ENCODE measurements at places on chromosomes 1 and 21.
A peak's percentile ranks its signal among the peaks of the same experiment; 100 is the strongest.

GRCh38 chr1:191002768-191003167, 525.1 kb upstream of the BRINP3 start:
- no peak for DNase-seq

- no peak for DNase-seq
Observed at GRCh38 chr21:19540287-19540686, 1136.7 kb upstream of the TMPRSS15 start.

DNA sequence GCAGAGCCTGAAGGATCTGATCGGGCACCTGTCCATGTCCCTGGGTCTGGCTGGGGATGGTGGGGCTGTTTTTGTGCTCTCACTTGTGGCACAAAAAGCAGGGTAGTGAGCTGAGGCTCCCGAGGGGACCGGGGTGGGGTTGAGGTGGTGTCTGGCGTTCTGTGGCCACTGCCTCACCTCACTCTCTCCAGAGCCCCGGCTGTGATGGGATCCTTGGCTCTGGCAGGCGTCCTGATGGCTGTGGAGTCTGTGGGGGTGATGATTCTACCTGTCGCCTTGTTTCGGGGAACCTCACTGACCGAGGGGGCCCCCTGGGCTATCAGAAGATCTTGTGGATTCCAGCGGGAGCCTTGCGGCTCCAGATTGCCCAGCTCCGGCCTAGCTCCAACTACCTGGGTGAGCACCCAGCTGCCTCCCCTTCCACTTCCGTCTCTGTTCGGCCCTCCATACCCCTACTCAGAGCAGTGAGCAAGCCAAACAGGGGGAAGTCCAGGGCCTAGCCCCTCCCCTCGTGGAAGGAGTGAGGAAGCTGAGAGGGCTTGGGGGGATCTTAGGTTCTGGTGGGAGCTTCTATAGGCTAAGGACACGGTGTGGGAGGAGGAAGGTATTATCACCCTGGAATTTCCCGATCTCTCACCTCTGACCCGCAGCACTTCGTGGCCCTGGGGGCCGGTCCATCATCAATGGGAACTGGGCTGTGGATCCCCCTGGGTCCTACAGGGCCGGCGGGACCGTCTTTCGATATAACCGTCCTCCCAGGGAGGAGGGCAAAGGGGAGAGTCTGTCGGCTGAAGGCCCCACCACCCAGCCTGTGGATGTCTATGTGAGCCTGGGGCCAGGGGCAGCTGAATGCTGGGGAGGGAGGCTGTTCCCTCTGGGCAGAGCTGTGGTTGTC, 7.0 kb downstream of the ADAMTSL4 start:
- DNase-seq = no peak

DNA sequence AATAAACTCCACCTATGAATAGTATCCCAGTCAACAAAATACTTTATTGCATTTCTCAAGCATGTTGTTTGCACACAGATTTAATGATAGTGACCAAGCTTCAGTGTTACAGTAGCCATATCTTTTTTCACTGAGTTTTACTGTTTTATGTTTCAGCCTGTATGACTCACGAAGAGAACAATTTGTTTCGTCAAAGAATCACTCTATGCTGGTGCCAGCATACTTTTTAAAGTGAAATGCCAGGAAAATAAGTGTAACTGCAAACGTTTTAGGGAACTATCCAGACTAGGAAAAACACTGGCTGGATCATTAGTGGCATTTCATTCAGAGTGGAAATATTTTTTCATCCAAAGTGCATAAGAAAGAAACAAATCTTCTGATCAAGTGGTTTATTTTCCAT, 210.8 kb downstream of the COL11A1 start:
- DNase-seq = no peak

GRCh38 chr1:16905868-16906702, 10.3 kb downstream of the RNU1-2 start:
- DNase-seq = no peak

DNA sequence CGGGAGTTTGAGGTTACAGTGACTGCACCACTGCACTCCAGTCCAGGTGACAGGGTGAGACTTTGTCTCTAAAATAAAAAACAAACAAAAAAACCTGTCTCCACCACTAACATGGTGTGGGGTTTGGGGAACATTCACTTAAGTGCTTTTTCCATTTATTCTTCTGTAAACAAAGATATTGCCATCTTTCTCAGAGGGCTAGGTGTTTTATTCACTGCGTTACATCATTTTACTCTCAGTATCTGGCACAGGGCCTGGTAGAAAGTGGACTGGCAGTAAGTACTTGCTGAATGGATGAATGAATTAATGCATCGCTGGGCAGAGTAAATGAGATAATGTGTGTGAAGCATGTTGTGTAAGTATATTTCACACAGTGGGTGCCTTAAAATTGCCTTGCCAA, 20.1 kb downstream of the KIAA0040 start:
- DNase-seq = no peak

- DNase-seq = no peak
Observed at GRCh38 chr1:1917304-1917976, 1.6 kb downstream of the TMEM52 start.

DNA sequence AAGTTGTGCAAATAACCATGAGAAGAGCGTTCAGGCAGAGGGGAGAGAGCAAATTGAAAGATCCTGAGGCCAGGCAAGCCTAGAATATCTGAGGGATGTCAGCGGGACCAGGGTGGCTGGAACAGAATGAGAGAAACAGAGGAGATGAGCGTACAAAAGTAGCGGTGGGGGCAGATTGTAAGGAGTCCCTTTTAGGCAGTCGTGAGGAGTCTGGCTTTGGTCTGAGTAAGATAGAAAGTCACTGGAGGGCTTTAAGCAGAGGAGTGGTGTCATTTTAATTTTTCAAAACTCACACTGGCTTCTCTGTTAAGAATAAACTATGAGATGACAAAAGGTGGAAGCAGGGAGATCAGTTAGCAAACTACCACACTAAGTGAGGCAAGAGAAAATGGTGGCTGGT, 24.2 kb downstream of the ATP5PF start:
- DNase-seq = no peak

GRCh38 chr1:47662068-47662467, 224.2 kb downstream of the FOXD2 start:
- peak; percentile 6 for DNase-seq

- DNase-seq = no peak
Observed at GRCh38 chr21:34992736-34993398, 56.2 kb downstream of the RUNX1 start.

DNA sequence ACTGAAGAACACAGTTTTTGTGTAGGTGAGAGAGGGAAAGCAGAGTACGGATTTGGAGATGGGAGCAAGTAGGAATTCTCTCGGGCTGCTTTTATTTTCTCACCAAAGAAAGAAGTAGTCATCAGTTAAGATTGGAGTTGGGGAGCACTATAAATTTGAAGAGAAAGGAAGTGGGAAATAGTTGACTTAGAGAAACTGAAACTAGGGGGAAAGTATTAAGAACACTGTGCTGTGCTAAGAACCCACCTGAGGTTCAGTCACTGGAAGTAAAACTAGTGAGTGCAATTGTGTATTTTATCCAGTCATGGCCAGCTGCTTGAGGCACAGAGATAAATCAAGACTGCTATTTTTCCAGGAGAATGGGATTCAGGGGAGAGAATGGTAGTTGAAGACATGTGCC, 37.4 kb downstream of the CLCC1 start:
- no peak for DNase-seq

- peak; percentile 27 for DNase-seq
Observed at GRCh38 chr1:29474274-29475244, 238.2 kb downstream of the PTPRU start.

GRCh38 chr1:212930986-212931678, 19.2 kb upstream of the VASH2 start:
- no peak for DNase-seq

DNA sequence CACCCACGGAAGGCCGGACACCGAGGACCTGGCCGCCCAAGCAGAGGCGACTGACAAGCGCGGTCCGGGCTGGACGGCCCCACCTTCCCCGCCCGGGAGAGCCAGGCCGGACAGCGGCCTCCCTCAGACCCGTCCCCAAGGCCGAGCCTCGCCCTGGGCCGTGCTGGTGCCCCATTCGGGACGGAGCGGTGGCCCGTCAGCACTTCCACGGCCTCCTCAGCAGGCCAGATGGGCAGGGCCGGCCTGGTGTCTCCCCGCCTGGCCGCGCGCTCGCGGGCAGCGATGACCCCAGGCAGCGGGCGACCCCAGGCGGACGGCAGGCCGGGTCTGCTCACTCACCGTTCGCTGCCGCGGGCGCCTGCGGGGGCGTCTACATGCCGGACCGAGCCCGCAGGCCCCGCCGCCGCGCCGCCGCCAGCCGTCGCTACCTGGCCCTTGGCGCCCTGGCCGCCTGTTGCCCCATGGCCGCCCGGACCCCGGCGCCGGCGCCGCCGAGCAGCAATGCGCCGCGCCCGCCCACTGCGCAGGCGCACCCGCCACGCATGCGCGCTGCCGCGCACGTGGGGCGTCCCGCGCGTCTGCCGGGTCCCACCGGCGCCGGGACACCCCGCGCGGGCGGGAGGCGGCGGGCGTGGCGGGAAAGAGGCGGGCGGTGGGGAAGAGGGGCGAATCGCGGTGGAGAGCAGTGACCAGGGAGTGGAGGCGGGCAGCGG, at the start of gene NADK:
Gene NADK, minus strand, starts transcription at position 521 of the 713 bp plus-strand sequence. CDS start 13,064 bp downstream, outside the sequence.
- DNase-seq = no peak

DNA sequence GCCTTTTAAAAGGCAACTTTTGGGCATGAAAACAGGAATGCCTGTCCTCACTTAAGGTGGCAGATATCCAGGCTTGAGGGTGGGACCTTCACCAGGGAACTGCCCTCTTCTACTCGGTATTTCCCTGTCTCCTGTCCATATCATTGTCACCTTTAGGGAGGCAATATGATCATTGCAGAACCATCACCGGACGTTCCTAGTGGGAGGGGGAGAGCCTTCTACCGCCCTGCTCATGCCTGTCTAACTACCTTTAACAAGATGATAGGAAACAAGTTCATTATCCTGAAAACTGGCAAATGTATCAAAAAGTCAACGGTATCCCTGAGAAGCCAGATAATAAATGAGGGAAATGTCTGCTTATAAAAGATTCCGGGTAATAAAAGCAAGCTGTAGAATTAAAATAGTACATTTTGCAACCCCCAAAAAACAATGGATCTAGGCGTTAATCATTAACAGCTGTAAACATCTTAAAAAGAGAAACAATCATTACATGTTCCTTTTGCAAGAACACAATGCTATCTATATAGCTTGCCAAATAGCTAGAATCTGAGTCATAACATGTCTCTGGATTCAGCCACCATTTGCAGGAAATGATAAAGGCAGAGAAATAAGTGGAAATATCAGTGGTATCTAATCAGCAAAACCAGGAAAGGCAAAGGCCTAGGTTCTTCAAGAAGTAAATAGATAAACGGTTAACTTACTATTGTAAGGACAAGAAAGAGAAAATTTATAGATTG, 852.9 kb upstream of the ADGRL4 start:
- no peak for DNase-seq

DNA sequence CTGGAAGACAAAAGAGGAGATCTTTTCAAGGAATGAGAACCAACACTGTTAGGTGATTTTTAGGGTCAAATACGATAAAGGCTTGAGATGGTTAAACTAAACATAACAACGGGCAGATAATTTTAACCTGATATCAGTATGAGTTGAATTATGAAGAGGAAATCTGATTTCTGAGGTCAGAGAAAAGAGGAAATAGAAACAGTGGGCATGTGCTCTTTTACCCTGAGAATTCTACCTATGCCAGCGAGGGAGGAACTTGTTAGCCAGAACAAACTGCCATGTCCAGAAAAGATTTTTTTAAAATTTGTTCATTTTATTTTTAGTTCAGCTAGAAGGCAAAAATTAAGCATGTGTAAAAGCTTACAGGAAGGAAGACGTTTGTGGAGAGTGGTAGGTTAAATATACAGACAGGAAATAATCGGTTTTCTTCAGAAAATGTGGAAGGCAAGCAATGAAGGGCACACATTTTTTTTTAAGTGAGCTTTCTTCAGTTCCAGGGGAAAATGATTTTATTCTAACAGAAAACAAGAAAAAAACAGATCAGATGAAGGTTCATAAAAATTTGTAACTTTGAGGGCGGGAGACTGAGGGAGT, 1745.3 kb downstream of the MRPL39 start:
- no peak for DNase-seq

GRCh38 chr1:156836892-156837291, 20.2 kb upstream of the SH2D2A start:
- no peak for DNase-seq

All from ureter (tissue), 1 donor.